SK-N-SH (cell line): ENCODE measurements at places on chromosomes 4 and X. TPM values are rescaled to one million over a fixed set of nuclear protein-coding genes. Genes with fewer than 3 reads are reported as not detected.

The SMARCA1 gene
- polyA plus RNA-seq: 17.1 and 23.5 TPM in 2 replicates

DNA sequence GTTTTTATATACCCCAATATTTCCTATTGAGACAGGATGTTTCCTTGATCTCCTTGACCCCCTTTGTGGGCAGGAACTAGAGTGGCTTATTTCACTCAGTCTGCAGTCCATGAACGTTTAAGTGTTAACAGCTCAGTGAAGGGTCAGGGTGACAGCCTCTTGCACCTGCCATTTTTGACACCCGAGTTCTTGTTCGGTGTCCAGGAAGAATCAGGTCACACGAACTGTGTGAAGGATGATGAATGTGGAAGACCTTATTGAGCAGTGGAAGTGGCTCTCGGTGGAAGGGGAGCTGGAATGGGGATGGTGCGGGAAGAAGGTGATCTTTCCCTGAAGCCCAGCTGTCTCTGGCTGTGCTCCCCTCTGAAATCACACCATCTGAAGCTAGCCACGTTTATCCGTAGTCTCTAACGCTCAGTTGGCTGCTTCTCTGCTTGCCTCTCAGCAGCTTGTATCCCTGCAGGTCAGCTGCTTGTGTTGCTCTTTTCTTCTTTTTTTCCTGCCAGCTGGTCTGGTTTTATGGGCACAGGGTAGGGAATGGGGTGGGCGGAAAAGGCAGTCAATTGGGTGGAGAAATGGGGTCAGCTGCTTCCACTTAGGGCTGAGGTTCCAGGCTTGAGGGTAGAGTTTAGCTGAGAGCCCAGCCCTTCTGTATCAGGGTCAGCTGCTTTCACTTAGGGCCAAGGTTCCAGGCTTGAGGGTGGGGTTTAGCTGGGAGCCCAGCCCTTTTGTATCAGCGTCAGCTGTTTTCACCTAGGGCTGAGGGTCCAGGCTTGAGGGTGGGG is 29.0 kb upstream of the CCNG2 start:
- no peaks in the 10 kb centered on the region; the same call in 1 of the 2 replicates for H3K27me3 ChIP-seq
- peaks cover 2% of the 10 kb centered on the region; the same call in 1 of the 2 replicates for H3K4me1 ChIP-seq
- no peak overlapping the region for H3K27ac ChIP-seq
- no peak for DNase-seq
- H3K4me3 ChIP-seq: no peak overlapping the region

- DNase-seq: no peak
- no peak overlapping the region for H3K4me3 ChIP-seq
- H3K27ac ChIP-seq: no peak overlapping the region
- no peaks in the 10 kb centered on the region for H3K36me3 ChIP-seq
- no peaks in the 10 kb centered on the region for H3K27me3 ChIP-seq
These were observed 548 bp downstream of the TLR1 start for GRCh38 chr4:38803833-38804653.

DNA sequence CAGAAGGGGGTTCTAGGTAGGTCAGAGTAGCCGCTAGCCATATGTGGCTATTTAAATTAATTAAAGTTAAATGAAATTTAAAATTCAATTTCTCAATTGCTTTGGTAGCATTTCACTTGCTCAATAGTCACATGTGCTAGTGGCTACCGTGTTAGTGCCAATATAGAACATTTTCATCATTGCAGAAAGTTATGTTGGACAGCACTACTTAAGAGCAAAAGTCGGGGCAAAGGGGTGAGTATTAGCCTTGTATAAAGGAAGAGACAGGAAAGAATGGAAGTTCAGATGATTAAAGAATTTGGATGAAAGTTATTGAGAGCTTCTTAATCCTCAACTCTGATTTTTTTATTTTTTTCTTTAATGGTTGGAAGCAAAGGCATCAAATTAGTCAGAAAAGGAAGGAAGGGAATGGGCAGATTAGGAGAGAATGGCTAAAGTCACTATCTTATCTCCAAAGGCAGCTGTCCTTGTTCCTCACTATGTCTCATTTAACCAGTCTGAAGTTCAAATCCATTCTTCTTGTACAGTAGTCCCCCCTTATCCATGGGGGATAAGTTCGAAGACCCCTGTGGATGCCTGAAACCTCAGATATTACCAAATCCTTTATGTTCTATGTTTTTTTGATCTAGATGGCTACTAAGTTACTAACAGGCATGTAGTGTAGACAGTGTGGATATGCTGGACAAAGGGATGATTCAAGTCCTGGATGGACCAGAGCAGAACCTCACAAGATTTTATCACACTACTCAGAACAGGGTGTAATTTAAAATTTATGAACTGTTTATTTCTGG is 22.9 kb downstream of the OCIAD1 start:
- no peak overlapping the region for H3K27ac ChIP-seq
- H3K36me3 ChIP-seq: peaks cover 45% of the 10 kb centered on the region
- H3K4me3 ChIP-seq: no peak overlapping the region
- no peaks in the 10 kb centered on the region for H3K27me3 ChIP-seq
- no peak for DNase-seq

- no peaks in the 10 kb centered on the region for H3K4me1 ChIP-seq
- no peaks in the 10 kb centered on the region for H3K27me3 ChIP-seq
- DNase-seq: no peak
- H3K4me3 ChIP-seq: no peak overlapping the region
- peaks cover 2% of the 10 kb centered on the region for H3K36me3 ChIP-seq
- no peak overlapping the region for H3K27ac ChIP-seq
These were observed 54.8 kb upstream of the RBMXL3 start for GRCh38 chrX:115134382-115134781.

- H3K4me3 ChIP-seq: no peak overlapping the region
- no peaks in the 10 kb centered on the region for H3K27me3 ChIP-seq
- H3K36me3 ChIP-seq: peaks cover 2% of the 10 kb centered on the region; the same call in 1 of the 2 replicates
- peaks cover 12% of the 10 kb centered on the region for H3K4me1 ChIP-seq
- no peak for DNase-seq
These were observed 155.9 kb downstream of the AASDH start for GRCh38 chr4:56231410-56231809.

- no peaks in the 10 kb centered on the region for H3K27me3 ChIP-seq
- no peaks in the 10 kb centered on the region for H3K36me3 ChIP-seq
- no peak overlapping the region for H3K4me3 ChIP-seq
- H3K4me1 ChIP-seq: no peaks in the 10 kb centered on the region
- DNase-seq: no peak
- no peak overlapping the region for H3K27ac ChIP-seq
These were observed 113.2 kb downstream of the HNRNPD start for GRCh38 chr4:82260632-82261031.

The RRAGB gene
- 13.1 and 23.1 TPM in 2 replicates for polyA plus RNA-seq

- H3K27me3 ChIP-seq: no peaks in the 10 kb centered on the region
- H3K4me3 ChIP-seq: peak overlapping the region; percentile 96
- peak overlapping the region; percentile 38 for H3K27ac ChIP-seq
These were observed 2.9 kb downstream of the RAPGEF2 start for GRCh38 chr4:159105761-159106243.

- H3K27ac ChIP-seq: peak overlapping the region; percentile 24; the same call in 1 of the 2 replicates
- no peak overlapping the region for H3K4me3 ChIP-seq
- H3K4me1 ChIP-seq: no peaks in the 10 kb centered on the region
These were observed 238.1 kb downstream of the BMPR1B start for GRCh38 chr4:94995684-94996394.

- DNase-seq: no peak
- no peaks in the 10 kb centered on the region for H3K36me3 ChIP-seq
- no peak overlapping the region for H3K4me3 ChIP-seq
- no peak overlapping the region for H3K27ac ChIP-seq
These were observed 6.2 kb upstream of the CPLX1 start for GRCh38 chr4:832108-832507.

- H3K4me1 ChIP-seq: no peaks in the 10 kb centered on the region
- H3K27ac ChIP-seq: no peak overlapping the region
- DNase-seq: no peak
- no peaks in the 10 kb centered on the region for H3K36me3 ChIP-seq
- H3K27me3 ChIP-seq: no peaks in the 10 kb centered on the region
- no peak overlapping the region for H3K4me3 ChIP-seq
These were observed 783.0 kb upstream of the AADAT start for GRCh38 chr4:170872794-170873193.

- H3K27me3 ChIP-seq: peaks cover 18% of the 10 kb centered on the region
- no peak overlapping the region for H3K27ac ChIP-seq
- DNase-seq: peak; percentile 89
- H3K36me3 ChIP-seq: no peaks in the 10 kb centered on the region
These were observed 23.7 kb upstream of the PNMA3 start for GRCh38 chrX:153032397-153033118.

DNA sequence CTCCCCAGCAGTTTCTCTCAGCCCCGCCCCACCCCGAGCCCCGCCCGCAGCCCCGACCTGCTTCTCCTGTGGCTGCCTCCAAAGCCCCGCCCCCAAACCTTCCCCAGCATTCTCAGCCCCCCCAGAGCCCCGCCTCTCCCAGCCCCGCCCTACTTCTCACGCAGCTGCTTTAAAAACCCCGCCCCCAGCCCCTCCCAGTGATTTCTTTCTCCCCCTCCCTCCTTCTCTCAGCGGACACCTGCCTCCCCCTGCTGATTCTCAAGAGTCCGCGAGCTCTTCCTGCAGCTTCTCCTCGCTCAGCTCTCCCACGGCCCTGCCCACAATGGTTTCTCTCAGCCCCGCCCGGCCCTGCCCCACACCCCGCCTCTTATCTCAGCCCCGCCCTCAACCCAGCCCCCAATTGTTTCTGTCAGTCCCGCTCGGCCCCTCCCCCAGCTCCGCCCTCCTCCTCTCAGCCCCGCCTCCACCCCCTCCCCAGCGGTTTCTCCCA is 636 bp upstream of the EOLA1 start:
- H3K36me3 ChIP-seq: no peaks in the 10 kb centered on the region
- H3K27me3 ChIP-seq: no peaks in the 10 kb centered on the region
- peaks cover 7% of the 10 kb centered on the region; the same call in 1 of the 2 replicates for H3K4me1 ChIP-seq

GRCh38 chrX:720825-721224 is 90.2 kb downstream of the SHOX start:
- no peak overlapping the region for H3K27ac ChIP-seq
- no peak for DNase-seq
- no peak overlapping the region for H3K4me3 ChIP-seq
- no peaks in the 10 kb centered on the region for H3K27me3 ChIP-seq

DNA sequence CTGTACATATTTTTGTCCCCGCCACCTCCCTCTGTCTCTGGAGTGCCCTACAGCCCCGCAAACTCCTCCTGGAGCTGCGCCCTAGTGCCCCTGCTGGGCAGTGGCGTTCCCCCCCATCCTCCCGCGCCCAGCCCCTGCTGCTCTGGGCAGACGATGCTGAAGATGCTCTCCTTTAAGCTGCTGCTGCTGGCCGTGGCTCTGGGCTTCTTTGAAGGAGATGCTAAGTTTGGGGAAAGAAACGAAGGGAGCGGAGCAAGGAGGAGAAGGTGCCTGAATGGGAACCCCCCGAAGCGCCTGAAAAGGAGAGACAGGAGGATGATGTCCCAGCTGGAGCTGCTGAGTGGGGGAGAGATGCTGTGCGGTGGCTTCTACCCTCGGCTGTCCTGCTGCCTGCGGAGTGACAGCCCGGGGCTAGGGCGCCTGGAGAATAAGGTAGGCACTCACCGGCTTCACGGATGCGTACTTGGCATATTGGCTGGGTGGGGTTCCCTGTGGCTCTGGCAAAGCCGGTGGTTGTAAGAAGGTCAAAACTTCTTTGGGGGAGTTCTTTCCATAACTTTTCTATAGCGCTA is 653 bp downstream of the HHIP start:
- no peaks in the 10 kb centered on the region; the same call in 1 of the 2 replicates for H3K4me1 ChIP-seq
- H3K27me3 ChIP-seq: peaks cover 9% of the 10 kb centered on the region; the same call in 1 of the 2 replicates
- H3K4me3 ChIP-seq: peak overlapping the region; percentile 72
- H3K27ac ChIP-seq: peak overlapping the region; percentile 53
- no peaks in the 10 kb centered on the region for H3K36me3 ChIP-seq

The MAGEA2 gene
- 55.9 and 66.3 TPM in 2 replicates for polyA plus RNA-seq

The MAGEA1 gene
- polyA plus RNA-seq: 3.0 and 3.8 TPM in 2 replicates

DNA sequence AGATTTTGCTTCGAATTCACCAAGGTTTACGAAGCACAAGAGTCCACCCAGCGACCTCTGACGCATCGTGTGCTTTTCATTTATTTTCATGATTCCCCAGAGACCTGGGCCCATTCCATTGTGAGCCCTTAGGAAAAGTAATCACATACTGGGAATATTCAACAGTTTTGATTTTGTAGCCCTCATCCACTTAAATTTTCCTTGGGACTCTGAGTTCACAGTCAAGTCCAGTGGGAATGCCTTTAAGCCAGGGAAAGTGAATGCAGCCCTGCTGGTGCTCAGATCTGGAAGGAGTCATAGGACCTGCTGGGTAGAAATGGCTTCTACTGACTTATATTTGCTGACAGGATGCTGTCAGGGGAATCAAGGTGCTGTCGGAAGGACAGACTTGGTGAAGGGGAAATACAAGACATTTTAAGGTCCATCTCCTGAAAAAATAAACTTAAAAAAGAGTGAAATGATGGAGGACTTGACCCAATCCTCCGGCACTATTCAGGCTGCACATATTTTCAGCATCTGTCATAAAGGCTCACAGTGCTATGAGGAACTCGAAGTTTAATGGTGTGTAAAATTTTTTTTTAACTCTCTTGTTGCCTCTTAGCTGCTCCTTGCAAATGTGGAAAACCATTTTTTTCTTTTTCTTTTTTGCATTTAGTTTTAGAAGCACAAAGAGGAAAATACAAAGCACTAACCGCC is 204.9 kb downstream of the MID1 start:
- no peaks in the 10 kb centered on the region for H3K36me3 ChIP-seq
- H3K27ac ChIP-seq: peak overlapping the region; percentile 23; the same call in 1 of the 2 replicates
- no peak overlapping the region for H3K4me3 ChIP-seq
- H3K4me1 ChIP-seq: peaks cover 2% of the 10 kb centered on the region
- no peak for DNase-seq

DNA sequence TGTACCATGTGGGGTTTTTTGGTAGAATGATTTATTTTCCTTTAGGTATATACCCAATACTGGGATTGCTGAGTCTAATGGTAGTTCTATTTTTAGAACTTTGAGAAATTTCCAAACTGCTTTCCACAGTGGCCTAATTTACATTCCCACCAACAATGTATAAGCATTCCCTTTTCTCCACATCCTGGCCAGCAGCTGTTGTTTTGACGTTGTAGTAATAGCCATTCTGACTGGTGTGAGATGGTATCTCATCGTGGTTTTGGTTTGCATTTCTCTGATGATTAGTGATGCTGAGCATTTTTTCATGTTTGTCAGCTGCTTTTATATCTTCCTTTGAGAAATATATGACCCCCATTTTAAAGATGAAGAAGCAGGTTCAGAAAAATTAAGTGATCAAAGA is 153.7 kb downstream of the CBR4 start:
- peaks cover 26% of the 10 kb centered on the region; the same call in 1 of the 2 replicates for H3K4me1 ChIP-seq
- H3K4me3 ChIP-seq: no peak overlapping the region
- no peaks in the 10 kb centered on the region for H3K27me3 ChIP-seq
- H3K27ac ChIP-seq: peak overlapping the region; percentile 85
- no peak for DNase-seq

DNA sequence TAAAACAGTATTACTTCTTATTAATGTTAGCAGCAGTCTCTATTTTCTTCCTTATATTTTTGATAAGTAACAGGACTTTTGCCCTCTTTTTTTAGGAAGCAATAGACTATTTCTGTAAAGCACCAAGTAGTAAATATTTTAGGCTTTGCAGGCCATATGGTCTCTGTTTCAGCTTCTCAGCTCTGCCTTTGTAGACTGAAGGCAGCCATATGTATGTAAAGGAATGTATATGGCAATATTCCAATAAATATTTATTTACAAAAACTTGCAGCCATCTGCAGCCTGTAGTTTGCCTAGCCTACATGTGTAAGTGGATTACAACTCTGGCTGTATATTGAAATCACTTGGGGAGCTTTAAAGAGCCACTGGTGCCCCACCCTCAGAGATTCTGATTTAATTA is 15.0 kb downstream of the RADX start:
- H3K27me3 ChIP-seq: peaks cover 13% of the 10 kb centered on the region; the same call in 1 of the 2 replicates
- DNase-seq: no peak
- H3K4me3 ChIP-seq: no peak overlapping the region
- H3K27ac ChIP-seq: no peak overlapping the region
- H3K36me3 ChIP-seq: no peaks in the 10 kb centered on the region

The TEX11 gene
- polyA plus RNA-seq: not detected in 2 replicates

GRCh38 chr4:10773010-10773409 is 88.4 kb upstream of the CLNK start:
- no peak overlapping the region for H3K4me3 ChIP-seq
- H3K36me3 ChIP-seq: no peaks in the 10 kb centered on the region
- H3K27me3 ChIP-seq: no peaks in the 10 kb centered on the region
